ENCODE measurements at places on chromosomes 2 and 18.

DNA sequence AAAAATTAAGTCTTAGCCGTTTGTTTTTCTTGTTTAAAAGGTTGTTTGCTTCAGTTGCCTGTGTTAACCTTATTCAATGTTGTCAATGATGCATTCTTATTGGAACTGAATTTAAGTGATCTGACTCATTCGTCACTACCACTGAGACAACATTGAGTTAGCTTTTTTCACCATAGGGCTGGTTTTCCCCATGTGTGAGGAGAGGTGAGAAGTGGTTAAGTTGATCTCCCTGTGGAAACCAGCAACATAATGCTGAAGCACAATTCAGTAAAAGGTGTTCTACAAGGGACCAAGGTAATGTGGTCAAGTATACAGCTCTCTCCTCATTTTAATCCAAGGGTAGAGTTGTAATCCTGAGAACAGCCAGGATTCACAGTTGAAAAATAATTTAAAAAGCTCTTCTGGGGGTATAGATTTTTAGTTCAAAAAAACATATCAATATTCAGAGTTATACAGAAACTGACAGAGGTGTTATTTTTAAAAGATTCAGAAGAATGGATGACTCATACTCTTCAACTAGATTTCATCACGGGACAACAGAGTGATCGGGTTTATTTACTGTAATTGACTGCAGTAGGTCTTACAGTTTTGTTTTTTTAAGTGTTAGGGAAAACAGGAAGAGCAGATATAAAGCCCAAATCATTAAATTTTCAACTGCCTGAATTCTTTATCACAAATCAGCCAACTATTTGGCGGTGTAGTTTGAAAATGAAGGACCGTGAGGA is 12.6 kb downstream of the NOP58 start:
- peak; percentile 86 for DNase-seq

DNA sequence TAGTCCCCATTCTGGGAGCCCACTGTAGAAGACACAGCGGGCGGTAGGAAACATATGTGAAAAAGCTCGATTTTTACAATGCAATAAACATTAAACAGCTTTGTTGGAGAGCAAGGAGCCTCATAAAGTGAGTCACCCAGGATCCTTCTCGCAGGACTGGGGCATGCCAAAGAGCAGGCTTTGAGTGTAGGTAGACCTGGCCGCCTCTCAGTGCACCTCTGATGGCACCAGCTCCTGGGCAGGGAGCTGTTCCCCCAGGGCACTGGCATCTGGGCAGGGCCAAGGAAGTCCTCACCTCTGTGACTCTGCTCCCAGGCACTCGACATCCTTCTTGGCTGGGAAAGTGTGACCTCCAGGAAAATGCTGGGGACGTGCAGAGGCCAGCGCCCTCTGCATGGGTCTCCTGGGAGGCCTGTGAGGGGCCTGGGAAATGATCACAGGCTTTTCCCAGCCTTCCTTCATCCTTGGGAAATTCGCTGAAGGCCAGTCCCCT is 94.2 kb downstream of the POLR1A start:
- DNase-seq: peak; percentile 12

DNA sequence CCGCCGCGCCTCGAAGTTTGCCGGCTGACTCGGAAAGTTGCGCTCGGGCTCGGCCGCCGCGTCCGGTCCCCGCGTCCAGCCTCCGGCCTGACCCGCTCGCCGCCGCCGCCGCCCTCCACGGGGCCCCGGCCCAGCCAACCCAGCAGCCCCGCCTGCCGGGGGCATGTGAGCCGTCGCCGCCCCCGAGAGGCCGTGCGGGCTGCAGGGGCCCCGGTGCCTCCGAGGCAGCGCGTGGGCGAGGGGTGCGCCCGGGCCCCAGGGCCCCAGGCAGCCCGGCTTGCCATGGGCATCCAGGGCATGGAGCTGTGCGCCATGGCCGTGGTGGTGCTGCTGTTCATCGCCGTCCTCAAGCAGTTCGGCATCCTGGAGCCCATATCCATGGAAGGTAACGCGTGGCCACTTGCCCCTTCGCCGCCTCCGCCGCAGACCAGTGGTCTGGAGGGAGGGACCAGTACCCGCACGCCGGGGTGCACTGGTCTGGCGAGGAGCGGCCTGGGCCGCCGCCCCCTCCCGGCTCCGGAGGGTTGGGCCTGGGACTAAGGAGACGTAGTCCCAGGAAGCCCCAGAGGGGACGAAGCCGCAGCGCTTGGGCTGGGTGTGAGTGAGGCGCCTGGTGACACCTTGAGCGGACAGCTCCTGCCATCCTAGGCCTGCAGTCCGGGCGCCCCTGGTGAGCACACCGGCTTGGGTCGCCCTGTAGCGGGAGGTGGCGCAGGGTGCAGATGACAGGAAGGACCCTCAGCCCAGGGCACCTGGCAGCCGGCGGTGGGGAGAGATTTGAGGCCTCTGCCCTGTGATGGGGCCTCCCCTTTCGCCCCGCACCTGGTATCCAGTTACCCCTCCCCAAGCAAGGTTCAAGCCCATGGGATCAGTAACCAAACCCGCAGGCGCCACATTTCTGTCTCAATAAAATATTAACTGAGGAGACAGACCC is 49.9 kb downstream of the KCNIP3 start:
- DNase-seq: no peak

DNA sequence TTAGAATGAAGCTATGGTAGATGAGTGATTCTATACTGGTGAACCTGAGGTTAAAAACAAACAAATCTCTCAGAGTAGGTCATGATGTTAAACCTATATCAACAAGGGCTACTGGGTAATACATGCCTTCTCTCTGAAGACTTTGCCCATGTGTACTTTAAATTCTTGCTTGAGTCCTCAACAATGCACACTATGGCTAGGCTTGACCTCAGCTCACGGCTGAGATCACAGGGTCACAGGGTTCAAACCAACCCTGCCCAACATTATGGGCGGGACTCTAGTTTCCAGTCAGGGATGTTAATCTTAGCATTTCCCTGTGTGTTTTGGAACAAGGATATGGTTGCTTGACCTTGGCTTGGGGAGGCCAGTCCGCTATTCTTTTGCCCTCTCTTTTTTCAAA is 7.7 kb downstream of the CD28 start:
- DNase-seq: no peak

- no peak for DNase-seq
These were observed 42.8 kb upstream of the RAB31 start for GRCh38 chr18:9665314-9665713.

DNA sequence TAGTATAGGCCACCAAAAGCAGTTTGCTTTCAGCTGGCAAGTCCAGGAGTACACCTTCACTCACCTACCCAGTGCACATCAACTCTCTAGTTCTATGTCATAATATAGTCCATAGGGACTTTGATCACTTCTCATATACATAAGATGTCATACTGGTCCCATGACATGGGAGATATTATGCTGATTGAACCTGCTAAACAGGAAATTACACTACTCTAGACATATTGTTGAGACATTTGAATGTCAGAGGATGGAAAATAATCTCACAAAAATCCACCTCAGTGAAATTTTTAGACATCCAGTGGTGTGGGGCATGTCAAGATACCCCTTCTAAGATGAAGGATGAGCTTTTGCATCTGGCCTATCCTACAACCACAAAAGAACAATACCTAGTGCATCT is 322.5 kb downstream of the EN1 start:
- DNase-seq: no peak

DNA sequence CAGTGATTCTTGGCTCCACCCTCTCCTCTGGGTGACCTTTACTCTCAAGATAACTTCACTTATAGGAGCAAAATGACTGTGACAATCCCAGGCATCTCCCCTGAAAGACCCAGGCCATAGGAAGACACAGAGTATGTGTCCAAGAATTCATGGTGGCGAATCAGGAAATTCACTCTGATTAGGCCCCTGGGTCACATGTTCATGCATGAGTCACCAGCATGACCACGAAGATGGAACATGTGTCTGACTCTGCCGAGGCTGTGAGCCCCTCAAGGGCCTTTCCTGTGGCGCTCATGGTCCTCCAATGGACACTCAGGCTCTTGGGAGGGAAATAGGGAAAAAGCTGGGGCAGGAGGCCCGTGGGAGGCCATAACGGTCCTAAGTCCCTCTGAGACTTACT is 74.0 kb upstream of the TEX51 start:
- no peak for DNase-seq

- DNase-seq: no peak
These were observed 5.9 kb downstream of the ARID5A start for GRCh38 chr2:96542357-96542977.

GRCh38 chr2:10091182-10091888 is 11.1 kb upstream of the CYS1 start:
- DNase-seq: no peak

DNA sequence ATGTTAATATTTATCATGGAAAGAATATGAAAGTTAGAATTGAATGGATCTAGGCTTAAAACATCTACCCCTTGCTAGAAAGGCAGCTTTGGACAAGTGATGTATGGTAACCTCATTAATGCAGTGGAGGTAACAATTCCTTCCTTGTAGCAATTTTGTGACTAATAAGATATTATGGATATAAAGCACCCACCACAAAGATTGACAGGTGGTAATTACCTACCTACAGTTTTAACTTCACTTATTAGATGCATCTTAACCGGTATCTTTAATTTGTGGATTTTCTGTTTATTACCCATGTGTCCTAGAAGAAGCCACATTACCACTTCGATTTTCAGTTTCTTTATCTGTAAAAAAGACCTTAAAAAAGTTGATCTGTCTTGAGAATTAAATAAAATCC is 367.0 kb downstream of the DSC3 start:
- DNase-seq: no peak

GRCh38 chr18:80171054-80171872 is 62.2 kb downstream of the ADNP2 start:
- DNase-seq: no peak

DNA sequence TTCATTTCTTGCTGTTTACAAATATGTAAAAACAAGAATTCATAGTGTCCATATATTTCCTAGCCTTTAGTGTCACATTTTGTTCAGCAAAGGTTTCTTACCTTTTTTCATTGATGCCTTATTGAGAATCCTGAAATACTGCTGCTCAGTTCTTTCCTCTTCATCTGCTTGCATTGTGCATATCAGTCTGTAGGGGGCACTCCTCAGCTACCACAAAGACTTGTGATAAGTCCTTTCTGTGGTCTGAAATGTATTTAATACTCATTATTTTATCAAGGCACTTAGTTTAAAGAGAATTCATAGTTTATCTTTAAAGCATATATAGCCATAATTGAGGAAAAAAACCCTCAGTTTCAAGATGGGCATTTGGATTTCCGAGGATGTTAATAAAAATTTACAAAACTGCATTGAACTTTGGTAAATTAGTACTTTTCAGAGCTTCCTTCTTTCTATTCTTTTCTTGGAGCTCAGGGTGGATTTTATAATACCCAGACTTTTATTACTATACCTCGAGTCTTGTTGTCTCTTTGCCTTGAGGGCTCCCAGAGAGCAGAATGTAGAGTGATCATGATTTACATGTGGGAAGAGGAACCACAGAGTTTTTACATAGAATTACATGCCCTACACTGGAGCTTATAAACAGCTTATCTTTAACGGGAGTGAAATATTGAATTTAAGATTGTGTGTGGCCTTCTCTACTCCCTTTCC is 570.1 kb downstream of the PLCL1 start:
- peak; percentile 57 for DNase-seq

DNA sequence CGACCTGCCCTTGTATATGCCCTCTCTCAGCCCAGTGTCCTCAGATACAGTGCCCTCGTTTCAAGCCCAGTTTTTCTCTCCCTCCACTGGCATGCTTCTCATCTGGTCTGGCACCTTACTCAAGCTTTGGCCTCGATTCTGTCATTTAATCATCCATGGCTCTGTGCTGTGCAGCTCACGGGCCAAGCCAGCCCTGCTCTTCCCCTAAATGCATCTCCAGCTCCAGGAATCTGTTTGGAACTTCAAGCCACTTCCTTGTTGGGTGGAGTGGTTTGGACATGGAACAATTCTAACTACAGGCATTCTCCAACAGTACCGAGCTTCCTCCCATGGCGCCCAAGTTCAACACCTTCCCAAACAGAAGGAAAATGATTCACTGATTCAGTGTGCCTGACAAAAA is 76.7 kb upstream of the ZNF397 start:
- no peak for DNase-seq

DNA sequence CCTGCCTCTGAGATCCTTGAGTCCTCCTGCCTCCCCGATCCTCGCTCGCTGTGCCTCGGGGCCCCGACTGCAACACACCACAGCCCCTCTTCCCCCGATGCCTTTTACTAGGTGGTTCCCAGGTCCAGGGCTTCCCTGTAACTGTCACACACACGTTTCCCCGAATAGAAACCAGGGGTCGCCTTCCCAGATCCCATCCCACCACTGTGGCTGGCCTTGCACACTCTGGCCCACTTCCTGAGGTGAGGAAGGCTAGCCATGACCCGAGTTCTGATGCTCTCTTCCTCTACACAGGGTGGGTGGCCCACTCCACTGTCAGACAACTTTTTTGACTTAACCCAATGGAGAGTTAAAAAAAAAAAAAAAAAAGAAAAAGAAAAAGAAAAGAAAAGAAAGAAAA is 139.6 kb upstream of the ASB18 start:
- no peak for DNase-seq

GRCh38 chr2:228242591-228242990 is 61.1 kb upstream of the SPHKAP start:
- DNase-seq: no peak

DNA sequence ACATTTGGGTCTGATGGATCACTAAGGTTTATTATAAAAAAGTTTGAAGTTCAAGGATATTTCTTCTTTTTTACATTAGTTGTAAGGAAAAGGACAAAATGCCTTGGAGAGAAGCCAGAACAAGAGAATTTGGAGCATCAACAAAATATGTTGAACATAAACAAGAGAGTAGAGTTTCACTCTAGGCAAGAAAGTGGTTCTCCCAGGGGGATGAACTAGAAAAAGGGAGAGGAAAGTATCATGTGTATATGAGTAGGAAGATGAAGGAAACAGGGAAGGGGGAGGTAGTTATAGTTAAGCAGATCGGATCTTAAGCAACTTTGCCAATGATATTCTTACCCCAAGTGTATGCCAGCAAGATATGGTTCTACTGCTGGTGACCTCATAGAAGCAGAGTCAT is 63.8 kb upstream of the GALNT3 start:
- no peak for DNase-seq

GRCh38 chr2:241820625-241821384 is 11.8 kb downstream of the NEU4 start:
- no peak for DNase-seq

DNA sequence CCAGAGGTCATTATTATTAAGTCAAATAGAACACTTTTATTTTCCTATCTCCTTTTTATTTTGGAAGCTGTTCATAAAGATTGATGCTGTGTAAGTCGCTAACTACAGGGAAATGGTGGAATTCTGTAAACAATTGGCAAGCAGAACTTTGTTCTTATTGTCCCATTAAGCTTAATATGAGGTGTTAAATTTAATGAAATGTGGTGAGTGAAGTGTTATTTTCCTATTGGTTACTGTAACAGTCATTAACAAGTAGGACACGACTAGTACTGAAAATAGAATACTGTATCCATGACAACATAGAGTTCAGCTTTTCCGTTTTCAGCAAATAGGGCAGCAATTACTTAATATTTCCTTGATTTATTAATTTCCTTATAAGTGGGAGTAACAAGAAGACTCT is 279.1 kb upstream of the ZEB2 start:
- no peak for DNase-seq

DNA sequence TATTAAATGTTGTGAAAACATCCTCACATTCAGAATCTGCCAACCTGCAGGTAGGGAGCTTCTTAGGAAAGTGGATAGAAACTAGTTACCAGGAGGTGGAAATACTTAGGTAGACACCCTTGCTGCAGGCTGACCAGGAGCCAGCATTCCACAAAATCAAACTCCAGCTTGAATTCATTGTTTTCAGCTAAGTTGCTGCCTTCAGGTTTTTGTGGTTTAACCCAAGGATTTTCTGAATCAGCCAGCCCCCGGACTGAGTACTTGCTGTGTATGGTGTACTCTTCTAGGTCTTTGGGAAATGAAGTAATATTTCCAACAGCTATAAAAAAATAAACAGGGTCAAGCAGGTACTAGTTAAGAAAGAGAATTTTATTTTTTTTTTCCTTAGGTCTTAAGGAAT is 192.1 kb upstream of the CHST9 start:
- peak; percentile 52 for DNase-seq

Data from bronchial epithelial cell (primary cell).